Thoracic aorta (tissue), 2 donors: ENCODE measurements at places on chromosomes 7 and 10. TPM values are rescaled to one million over a fixed set of nuclear protein-coding genes. Genes with fewer than 3 reads are reported as not detected.

Gene GAD2
- total RNA-seq, result not detected

DNA sequence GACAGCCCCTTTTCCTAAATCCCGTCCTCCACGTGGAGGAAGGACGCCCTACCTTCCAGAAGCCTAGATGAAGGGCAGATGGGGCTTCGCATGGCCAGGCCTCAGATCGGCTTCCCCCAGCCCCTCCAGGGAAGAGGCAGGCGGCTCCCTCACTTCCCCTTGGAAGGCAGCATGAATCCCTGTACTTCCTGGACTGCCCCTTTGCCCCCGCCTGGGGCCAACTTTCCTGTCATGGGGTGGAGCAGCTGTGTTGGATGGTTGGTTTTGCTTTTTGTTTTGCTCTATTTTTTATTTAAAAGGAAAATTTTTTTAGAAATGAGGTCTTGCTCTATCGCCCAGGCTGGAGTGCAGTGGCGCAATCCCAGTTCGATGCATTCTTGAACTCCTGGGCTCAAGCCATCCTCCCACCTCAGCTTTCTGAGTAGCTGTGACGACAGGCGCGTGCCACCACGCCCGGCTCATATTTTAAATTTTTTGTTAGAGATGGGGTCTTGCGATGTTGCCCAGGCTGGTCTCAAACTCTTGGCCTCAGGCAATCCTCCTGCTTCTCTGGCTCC, 27.2 kb downstream of the GTF2IRD1 start:
- peak overlapping the region; percentile 74 for H3K4me3 ChIP-seq
- H3K27me3 ChIP-seq, result no peaks in the 10 kb centered on the region
- peaks cover 40% of the 10 kb centered on the region for H3K4me1 ChIP-seq
- H3K27ac ChIP-seq, result peak overlapping the region; percentile 96

- no peak overlapping the region for H3K27ac ChIP-seq
- no peaks in the 10 kb centered on the region for H3K27me3 ChIP-seq
- H3K36me3 ChIP-seq, result no peaks in the 10 kb centered on the region
- H3K4me1 ChIP-seq, result peaks cover 20% of the 10 kb centered on the region
Observed at GRCh38 chr10:75542084-75542483, 110.7 kb downstream of the LRMDA start.

DNA sequence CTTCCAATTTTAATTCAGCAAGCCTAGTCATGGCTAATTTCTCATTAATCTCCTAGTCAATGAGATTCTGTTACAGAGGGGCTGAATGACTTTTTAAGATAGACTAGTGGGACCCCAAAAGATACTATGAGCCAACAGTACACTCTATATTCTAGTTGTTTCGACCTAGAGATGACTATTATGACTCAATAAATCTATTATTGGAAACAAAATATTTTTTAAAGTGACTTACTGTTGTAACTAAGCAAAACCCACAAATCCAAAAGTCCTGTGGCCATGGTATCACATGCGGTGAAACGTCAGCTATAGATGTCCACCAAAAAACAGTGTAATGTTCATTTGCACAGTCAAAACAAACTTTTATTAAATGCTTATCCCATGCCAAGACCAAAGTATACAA, 95.3 kb upstream of the ADO start:
- no peak overlapping the region for H3K4me3 ChIP-seq
- H3K27me3 ChIP-seq, result no peaks in the 10 kb centered on the region
- H3K27ac ChIP-seq, result no peak overlapping the region
- H3K4me1 ChIP-seq, result no peaks in the 10 kb centered on the region
- no peak for DNase-seq

DNA sequence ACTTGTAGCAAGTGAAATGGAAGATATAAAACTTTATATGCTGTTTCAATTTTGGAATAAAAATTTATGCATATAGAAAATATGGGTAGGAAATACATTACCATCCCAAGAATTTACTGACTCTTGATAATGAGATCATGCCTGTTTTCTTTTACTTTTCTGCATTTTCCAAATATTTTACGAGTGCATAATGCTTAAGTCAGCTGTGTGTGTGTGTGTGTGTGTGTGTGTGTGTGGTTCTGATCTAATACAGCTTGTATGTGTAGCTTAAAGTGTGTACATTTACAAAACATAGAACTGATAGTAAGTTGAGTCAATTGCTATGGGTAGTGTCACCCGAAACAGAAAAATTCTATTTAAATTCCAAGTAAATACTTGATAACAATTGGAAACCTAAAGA, 315.9 kb upstream of the LRRN3 start:
- no peak overlapping the region for H3K27ac ChIP-seq
- DNase-seq, result no peak
- no peaks in the 10 kb centered on the region for H3K36me3 ChIP-seq
- H3K4me1 ChIP-seq, result no peaks in the 10 kb centered on the region
- no peaks in the 10 kb centered on the region for H3K27me3 ChIP-seq

- H3K36me3 ChIP-seq, result no peaks in the 10 kb centered on the region
- peak overlapping the region; percentile 39 for H3K27ac ChIP-seq
- H3K27me3 ChIP-seq, result no peaks in the 10 kb centered on the region
- DNase-seq, result peak; percentile 32
Observed at GRCh38 chr7:30470771-30471170, 7.8 kb downstream of the NOD1 start.
